Stimulated activated CD4-positive, alpha-beta T cell treated with anti-CD3 and anti-CD28 coated beads, Interleukin-1b, Interleukin-23, amount 100 ng/mL, for 48 hours (primary cell): ENCODE measurements at places on chromosomes 16 and 17.

DNA sequence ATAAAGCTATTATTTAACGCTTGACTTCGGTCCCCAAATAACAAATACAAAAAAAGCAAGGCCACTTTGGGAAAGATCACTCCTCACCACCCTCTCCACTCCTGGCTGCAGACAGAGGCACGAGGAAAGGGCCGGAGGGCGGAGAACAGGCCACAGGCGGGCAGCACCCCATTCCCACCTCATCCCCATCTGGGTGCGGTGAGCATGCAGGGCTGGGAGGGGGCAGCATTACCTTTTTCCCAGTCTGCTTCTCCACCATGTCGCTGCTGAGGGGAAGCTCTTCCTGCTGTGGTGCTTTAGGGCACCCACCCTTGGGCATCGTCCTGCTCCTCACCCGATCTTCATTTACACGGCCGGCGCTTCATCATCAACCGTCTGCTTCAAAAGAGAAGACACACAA lies 99.2 kb downstream of the ZNF778 start:
- no peak for DNase-seq

- DNase-seq = no peak
These were observed 42.2 kb upstream of the PRSS54 start for GRCh38 chr16:58337090-58337444.

- DNase-seq = no peak
These were observed 18.8 kb downstream of the GRB7 start for GRCh38 chr17:39756380-39757079.

GRCh38 chr16:77404775-77405174 lies 30.1 kb downstream of the ADAMTS18 start:
- DNase-seq = no peak

DNA sequence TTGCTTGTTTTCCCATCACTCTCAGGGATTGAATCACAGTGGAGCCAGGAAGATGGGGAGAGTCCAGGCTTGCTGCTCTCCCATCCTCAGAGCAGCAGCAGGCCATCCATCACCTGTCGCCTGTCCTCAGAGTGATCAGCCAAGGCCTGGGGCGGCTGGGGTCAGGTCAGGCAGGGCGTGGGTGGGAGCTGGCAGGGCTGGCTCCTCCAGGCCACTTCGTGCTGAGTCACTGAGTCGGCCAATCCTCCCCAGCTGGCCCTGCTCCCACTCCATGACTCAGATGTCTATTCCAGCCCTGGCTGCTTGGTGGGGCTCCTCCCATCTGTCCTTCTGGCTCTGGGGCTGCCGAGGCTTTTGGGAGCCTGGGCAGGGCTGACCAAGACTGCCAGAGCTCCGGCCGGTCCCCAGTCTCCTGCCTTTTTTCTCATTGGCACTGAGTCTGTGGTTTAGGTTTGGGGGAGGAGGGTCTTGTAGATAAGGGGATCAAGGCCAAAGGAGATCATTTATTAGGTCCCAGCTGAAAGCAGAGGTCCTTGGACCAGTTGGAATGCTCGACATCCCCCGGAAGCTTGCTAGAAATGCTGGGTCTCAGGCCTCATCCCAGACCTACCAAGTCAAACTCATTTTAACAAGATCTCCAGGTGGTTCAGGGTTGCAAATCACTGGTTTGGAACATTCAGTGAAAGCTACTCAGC lies 72.7 kb downstream of the ABCC1 start:
- no peak for DNase-seq

GRCh38 chr16:81818568-81818896 lies 39.4 kb downstream of the PLCG2 start:
- DNase-seq = no peak

- DNase-seq = no peak
These were observed 6.2 kb upstream of the TMEM92 start for GRCh38 chr17:50268026-50268425.
